ENCODE measurements at places on chromosomes 6 and 20.

GRCh38 chr6:139951172-139951571, 576.7 kb upstream of the CITED2 start:
- no peak for DNase-seq

- no peak for DNase-seq
Measured at GRCh38 chr20:41342474-41343464, 2.1 kb downstream of the LPIN3 start.

- DNase-seq = no peak
Measured at GRCh38 chr6:157432231-157432891, 51.4 kb downstream of the ZDHHC14 start.

- peak; percentile 58 for DNase-seq
Measured at GRCh38 chr6:34055223-34055933, 90.5 kb downstream of the GRM4 start.

GRCh38 chr6:113031591-113032238, 684.6 kb downstream of the RFPL4B start:
- DNase-seq = no peak

- no peak for DNase-seq
Measured at GRCh38 chr20:44196271-44196670, 9.3 kb upstream of the JPH2 start.

GRCh38 chr6:128432394-128432793, 88.0 kb downstream of the PTPRK start:
- DNase-seq = no peak

- DNase-seq = no peak
Measured at GRCh38 chr6:169949511-169950097, 198.2 kb downstream of the ERMARD start.

DNA sequence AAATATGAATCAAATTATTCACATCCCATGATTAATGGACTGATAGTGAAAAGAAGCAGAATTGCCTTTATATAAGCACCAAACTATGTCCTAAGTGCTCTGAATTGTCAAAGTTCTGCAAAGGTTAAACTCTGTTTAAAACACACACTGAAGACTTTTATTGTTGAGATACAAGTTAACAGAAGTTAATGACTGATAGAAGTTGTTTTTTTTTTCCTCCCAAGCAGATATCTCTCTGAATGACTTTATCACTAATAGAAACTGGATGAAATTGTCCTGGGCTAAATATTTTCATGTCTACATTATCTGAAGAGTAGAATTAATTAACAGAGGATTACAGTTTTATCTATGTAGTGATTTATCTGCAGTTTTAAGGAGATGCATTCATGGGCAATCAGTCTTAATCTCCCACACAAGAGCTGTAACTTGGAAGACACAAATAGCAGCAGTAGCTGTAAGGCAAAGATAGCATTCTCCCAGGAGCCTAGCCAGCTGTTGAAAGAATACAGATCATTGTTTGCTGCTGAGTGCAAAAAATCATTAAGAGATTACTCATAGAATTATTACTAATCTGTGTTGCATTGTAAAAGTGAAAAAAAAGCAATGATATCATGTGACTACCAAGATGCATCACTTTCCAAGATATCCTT, 49.9 kb downstream of the BMP5 start:
- no peak for DNase-seq

GRCh38 chr20:44174996-44175765, 11.8 kb downstream of the JPH2 start:
- no peak for DNase-seq

- DNase-seq = no peak
Measured at GRCh38 chr6:42393339-42393738, 58.4 kb downstream of the TRERF1 start.

DNA sequence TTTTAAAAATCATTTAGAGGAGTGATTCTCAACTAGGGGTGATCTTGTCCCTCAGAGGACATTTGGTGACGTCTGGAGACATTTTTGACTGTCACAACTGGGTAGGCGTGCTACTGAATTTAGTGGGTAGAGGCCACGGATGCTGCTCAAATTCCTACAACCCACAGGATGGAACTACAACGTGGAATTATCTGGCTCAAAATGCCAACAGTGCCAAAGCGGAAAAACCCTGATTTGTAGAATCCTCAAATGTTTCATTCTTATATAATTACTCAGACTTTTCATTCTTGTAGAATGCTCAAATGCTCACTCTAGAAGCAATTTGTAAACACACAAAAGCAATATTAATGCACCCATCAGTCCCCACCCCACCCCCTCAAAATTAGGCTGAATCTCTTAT, 229.8 kb downstream of the ZMYND8 start:
- DNase-seq = no peak

- peak; percentile 25 for DNase-seq
Measured at GRCh38 chr6:4133941-4134838, 1.2 kb downstream of the ECI2 start.

GRCh38 chr20:47274401-47275108, 81.9 kb downstream of the ZMYND8 start:
- DNase-seq = peak; percentile 28

DNA sequence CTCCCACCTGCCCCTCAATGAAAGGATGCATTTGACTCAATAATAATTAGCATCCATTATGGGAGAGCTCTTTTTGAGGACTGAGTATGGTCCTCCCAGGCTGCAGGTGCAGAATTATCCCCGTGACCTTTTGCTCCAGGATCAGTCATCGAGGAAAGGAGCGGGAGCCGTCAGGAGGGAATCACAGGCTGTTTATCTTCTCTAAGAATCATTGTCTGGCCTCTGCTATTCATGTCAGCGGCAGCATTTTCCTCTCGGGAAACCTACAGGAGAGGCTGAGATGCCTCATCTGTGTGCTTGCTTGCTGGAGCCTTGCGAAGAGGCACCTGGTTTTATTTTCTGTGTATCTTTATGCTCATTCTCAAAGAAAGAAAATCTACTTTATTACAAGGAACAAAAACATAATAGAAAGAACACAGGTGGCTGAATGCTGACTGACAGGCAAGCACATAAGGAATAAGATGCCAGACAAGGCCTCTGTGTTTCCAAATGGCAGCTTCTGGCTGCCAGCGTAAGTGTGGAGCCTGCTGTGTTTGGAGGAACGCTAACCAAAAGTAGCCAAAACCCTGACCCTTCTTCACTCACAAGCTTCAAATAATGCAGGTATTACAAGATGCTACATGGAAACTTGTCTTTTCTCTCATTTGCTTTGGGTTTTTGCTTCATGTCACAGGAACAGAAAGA, 539.1 kb upstream of the MARCKS start:
- DNase-seq = no peak

- DNase-seq = no peak
Measured at GRCh38 chr20:50244352-50245149, 53.9 kb downstream of the CEBPB start.

GRCh38 chr6:40285996-40286395, 301.2 kb downstream of the LRFN2 start:
- no peak for DNase-seq

DNA sequence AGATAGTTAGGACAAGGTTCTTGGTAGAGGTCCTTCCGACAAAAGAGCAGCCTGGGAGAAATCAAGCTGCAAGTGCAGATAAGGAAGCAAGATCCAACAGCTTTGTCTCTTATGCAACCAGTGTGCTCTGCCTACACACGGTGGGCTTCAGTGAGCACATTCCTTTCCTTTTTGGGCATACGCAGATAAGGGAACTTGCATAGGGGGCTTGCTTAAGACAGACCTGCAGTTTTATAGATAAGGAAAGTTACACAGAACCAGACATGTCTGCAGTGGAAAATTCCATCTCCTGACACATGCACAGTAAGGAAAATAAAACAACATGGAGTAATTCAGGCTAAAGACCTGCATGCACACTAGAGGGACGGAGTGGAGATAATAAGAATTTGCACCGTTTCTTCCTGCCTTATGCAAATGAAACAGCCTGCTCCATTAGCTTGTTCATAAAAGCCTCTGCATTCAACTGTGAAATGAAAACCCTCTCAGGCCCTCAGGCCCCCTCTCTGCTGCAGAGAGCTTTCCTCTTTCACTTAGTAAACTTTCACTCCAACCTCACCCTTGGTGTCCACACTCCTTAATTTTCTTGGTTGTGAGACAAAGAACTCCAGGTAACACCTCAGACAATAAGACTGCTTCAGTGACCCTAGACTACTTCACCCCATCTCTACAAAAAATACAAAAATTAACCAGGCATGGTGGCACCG, 97.5 kb upstream of the MYLIP start:
- no peak for DNase-seq

GRCh38 chr6:109471105-109471810, 11.8 kb downstream of the ZBTB24 start:
- DNase-seq = no peak

GRCh38 chr6:3801960-3802359, 47.2 kb upstream of the FAM50B start:
- DNase-seq = no peak

DNA sequence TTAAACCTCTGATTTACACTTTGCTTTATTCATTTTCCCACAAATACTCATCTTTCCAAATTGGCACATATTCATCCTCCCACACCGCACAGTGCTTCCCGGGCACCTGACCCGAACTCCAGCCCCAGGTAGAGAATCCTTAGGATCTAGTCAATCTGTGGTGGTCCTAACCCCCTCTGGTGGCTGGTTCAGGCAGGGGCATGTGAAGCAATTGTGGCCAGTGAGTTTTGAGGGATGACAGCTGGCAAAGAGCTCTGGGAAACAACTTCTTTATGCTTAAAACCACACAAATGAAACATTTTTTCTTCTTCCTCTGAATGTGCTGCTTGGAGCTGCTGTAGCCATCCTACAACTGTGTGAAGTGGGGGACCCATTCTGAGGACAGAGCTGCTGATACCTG, 54.7 kb downstream of the ELOVL5 start:
- no peak for DNase-seq

- no peak for DNase-seq
Measured at GRCh38 chr6:137246791-137247202, 27.6 kb upstream of the IFNGR1 start.

GRCh38 chr6:132382630-132383175, 18.6 kb downstream of the MOXD1 start:
- no peak for DNase-seq

Measured in activated CD4-positive, alpha-beta T cell treated with anti-CD3 and anti-CD28 coated beads for 4 hours (primary cell).